ENCODE measurements at places on chromosomes 1 and 21.
A peak's percentile ranks its signal among the peaks of the same experiment; 100 is the strongest.

DNA sequence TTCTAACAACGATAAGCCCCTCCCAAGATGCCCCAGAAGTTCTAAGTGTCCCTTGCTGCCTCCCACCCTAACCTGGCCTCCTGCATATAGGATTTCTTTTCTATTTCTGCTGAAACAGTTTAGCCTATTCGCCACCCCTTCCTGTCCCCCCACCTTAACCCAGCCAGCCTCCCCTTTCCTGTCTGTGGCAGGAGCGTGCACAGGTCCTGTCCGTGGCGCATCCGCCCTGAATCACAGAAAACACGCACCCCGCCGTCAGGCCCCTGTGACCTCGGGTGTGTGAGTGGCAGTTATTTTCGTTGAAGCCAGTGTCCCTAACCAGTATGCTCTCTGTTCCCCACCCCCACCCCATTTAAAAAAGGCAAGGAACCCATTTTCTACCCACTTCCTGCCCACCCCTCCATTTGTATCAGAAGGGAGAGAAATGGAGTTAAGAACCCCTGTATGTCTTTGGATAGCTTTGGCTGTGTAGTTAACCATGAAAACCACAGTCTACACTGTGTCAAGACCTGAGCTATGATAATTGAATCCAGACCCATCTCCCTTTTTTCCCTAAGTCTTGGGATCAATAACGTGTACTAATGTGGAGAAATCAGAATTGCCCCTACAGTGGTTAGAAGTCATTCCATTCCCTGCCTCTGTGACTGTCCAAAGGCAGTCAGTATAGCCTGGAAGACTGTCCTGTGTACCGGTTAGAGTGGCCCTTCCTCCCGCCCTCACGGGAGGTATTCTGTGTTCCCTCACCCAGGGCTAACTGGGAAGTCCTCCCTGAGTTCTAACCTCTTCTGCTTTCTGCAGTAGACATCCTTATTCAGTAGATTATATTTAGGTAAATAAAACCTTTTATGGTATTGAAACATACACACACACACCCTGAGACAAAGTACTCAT, 1.8 kb downstream of the PLEKHO1 start:
- no peak for DNase-seq

GRCh38 chr1:16187748-16188401, 24.6 kb downstream of the ARHGEF19 start:
- peak; percentile 88 for DNase-seq

- no peak for DNase-seq
These were observed at the start of gene IL10 for GRCh38 chr1:206772243-206772937. Gene IL10, minus strand, starts transcription at chr1:206772494. Its CDS starts 59 bp downstream, at chr1:206772435.

DNA sequence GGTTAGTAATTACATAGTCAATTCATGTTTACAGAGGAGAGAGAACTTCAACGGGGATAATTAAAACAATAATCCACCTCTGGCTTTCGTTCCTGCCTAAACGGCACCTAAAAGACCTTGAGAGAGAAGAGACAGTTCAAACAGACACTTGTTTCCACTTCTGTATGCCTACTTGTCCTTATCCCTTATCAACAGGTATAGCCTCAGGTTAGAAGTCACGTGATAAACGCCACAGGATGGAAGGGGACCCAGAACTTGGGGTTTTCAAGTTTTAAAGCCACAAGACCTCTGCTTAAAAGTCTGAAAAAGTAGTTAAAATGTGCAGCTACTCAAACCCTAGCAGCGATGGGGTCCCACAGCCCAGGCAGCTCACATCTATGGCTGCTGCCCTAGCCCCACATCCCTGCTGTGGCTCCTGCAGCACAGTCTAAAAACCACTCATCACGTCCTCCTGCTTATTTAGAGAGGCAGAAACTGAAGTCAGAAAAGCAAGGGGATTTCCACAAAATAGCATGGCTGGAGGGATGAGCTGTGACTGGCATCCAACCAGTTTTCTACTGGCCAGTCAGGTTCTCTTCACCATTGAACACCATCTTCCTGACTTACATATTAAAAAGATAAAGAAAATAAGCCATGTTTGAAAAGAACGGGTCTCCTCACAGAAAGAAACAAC, 51.2 kb upstream of the SEC16B start:
- no peak for DNase-seq

GRCh38 chr1:161229896-161230295, 4.0 kb downstream of the TOMM40L start:
- no peak for DNase-seq

GRCh38 chr1:7839526-7839925, 13.3 kb downstream of the UTS2 start:
- DNase-seq, result no peak

GRCh38 chr1:99851850-99852454, 1.8 kb downstream of the AGL start:
- no peak for DNase-seq

- DNase-seq, result no peak
These were observed 2.2 kb upstream of the INAVA start for GRCh38 chr1:200892546-200892945.

GRCh38 chr1:218200979-218201378, 84.1 kb upstream of the RRP15 start:
- no peak for DNase-seq

GRCh38 chr1:24707687-24708086, 37.6 kb upstream of the CLIC4 start:
- no peak for DNase-seq

Data from sciatic nerve (tissue), 2 donors.